Smooth muscle cell of the brain vasculature (primary cell): ENCODE measurements at places on chromosomes 3 and 15.

DNA sequence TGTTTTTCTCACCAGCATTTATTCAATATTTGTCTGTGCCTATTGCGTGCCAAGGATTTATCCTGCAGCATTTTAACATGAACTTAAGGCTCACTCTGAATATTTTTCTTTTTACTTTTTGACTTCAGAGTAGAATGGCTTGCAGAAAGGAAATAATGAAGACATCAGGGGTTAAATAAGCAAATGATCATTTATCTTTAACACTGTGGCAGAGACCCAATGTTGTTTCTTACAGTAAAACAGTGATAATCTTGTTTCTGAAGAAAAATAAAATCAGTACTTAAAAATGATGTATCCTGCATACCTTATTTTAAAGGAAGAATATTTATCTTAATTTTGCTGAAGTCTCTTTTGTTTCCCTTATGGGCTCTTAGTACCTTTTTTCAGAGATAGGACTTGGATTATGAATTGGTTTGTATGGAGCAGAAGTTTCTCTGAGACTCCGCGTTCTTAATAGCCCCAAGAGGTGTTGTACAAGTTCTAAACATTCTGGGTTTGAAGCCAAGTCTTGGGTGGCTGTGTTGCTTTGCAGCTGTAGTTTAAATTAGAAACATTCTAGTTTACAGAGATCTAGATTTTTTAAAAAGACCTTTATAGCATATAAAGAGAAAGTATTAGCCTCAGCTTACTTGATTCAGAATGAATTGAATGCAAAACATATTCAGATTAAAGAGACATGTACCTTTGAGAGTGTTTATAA is 40.5 kb downstream of the COL6A6 start:
- no peak for DNase-seq

DNA sequence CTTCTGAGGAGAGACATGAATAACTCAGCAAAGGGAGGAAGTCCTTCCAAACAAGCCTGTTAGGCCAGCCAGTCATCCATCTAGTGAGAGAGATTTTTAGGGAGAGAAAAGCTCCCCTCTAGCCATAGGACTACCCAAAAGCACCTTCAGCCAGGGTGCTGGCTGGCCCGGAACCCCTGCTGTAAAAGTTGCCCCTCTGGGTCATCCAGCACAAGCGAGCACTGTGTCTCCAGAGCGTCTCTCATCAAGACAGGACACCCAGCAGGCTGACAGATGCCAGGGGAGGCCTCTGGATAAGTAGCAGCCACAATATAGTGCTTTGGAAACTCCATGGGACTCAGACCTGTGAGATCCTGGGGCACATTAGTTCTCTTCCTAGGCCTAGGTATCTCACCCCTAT is 24.5 kb downstream of the ANXA2 start:
- DNase-seq, result no peak

DNA sequence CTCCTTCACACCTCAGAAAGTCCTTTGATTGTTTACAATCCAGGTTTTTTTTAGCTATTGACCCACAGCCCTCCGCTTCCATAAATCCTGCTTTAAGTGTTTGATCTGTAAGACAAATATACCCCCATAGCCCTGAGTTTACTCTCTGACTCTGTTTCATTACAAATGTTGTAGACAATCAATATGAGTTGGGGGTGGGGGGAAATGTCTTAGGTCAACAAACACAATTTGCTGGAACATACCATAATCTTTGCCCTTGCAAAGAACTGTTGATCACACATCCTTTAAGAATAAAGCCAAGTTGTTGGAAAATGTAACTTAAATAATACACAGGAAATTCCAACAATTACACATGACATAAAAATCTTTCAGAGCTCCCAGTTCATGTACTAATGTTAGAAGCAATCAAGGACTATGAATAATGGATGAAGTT is 301.8 kb upstream of the SEMA6D start:
- no peak for DNase-seq

GRCh38 chr3:128068156-128068620 is 16.0 kb downstream of the SEC61A1 start:
- DNase-seq, result no peak

DNA sequence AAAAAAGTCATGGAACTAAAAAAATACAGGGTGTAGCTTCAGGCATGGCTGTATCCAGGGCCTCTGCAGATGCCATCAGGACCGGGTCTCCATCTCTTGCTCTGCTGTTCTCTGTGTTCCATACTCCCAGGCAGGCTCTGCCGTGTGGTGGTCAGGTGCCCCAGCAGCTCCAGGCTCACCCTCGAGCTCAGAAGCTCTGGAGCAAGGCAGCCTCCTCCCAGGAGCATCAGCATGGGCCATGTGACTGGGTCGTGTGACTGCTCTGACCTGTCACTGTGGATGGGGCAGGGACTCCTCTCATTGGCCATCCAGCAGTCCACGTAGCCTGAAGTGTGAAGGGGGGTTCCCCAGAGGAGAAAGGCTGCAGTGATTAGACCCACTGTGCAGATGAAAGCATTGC is 8.5 kb downstream of the FBLN2 start:
- DNase-seq, result no peak

DNA sequence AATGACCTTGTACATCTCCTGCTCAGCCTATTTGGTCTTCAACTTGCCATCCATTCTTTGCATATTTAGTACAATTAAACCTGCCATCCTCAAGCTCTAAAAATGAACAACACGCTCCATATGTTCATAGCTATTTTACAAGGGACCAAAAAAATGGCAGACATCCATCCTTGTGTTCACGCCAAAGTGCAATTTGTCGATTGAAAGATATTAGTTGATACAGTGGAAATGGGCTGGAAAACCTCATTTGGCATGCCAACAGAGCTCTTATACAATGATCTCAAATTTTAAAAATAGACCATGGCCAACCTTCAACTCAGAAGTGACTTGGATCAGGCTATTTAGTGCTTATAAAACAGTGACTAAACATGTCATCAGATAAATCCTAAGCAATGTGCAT is 413.6 kb upstream of the ARL6 start:
- no peak for DNase-seq

DNA sequence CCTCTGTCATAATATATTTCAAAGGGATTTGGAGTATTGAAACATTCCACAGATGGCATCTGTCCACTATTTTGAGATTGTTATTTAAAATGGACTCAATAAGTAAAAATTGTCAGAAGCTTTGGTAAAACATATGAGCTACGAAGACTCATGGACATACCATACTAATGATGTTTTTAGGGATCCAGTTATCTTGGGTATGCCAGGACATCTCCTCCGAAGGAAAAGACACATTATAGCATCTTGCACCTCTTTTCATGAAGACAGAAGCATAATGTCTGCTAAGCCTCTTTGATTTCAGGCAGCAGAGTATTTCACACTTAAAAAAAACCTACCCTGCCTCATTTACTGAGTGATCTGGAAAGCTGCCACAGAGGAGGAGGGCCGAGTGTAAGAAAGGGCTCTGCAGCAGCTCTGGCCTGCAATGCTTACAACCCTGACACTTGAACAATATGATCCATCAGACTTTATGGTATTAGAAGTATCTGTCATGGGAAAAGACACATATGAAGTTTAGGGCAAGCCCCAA is 284.8 kb downstream of the TUSC7 start:
- no peak for DNase-seq

- DNase-seq, result no peak
These were observed 794 bp downstream of the LRIG1 start for GRCh38 chr3:66499881-66500575.

DNA sequence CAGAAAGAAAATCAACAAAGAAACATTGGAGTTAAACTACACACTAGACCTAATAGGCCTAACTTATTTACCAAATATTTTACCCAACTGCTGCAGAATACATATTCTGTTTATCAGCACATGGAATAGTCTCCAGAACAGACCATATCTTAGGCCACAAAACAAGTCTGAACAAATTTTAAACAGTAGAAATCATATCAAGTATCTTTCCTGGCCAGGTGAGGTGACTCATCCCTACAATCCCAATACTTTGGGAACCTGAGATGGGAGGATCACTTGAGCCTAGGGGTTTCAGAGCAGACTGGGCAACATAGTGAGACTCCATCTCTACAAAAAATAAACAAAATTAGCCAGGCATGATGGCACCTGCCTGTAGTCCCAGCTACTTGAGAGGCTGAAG is 18.1 kb upstream of the KPNA4 start:
- no peak for DNase-seq

- DNase-seq, result no peak
These were observed 157.5 kb downstream of the NUP210 start for GRCh38 chr3:13262493-13263211.

- DNase-seq, result no peak
These were observed 29.6 kb upstream of the EPHB1 start for GRCh38 chr3:134765468-134765867.

- no peak for DNase-seq
These were observed 4.5 kb upstream of the C15orf39 start for GRCh38 chr15:75197062-75197630.

GRCh38 chr3:27171113-27171512 is 198.1 kb downstream of the NEK10 start:
- no peak for DNase-seq

- DNase-seq, result peak; percentile 2
These were observed 66.0 kb downstream of the SPTSSB start for GRCh38 chr3:161305095-161305991.

DNA sequence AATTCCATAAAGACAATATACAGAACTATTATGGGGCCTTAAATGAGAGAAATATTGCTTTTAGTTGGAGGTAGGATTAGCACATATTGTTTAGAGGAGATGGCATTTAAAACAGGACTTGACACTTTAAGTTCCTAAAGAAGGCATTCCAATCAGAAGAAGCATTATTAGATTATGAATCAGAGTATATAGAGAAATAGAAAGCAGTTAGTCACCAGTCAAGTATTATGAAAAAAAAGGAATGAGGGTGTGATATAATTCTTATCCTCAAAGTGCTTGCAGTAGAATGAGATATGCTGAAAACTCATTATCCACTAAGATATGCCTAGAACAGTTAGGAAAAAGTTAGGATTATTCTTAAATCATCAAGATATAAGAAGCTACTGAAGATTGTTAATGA is 456.2 kb downstream of the ZNF385D start:
- no peak for DNase-seq

GRCh38 chr3:9615003-9615628 is 34.2 kb upstream of the MTMR14 start:
- DNase-seq, result no peak

DNA sequence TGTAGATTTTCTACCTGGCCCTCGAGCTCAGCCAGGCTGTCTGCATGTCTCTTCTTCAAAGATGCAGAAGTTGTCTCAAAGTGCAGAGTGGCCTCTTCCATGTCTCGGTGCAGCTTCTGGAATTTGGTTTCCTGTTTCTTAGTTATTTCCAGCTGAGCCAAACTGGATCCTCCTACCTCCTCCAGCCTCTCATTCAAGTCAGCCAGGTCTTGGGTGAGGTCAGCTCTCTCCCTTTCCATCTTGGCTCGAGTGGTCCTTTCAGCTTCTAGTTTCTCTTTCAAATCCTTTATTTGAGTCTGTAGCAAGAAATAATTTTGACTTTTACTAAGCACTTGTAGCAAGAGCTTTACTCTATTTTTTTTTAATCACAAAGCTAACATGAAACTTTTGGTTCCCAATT is 81.8 kb downstream of the MYH15 start:
- DNase-seq, result no peak

GRCh38 chr15:79942741-79943481 is 28.1 kb downstream of the BCL2A1 start:
- no peak for DNase-seq

GRCh38 chr3:30555968-30556367 is 50.4 kb upstream of the TGFBR2 start:
- no peak for DNase-seq

- DNase-seq, result no peak
These were observed 119.1 kb downstream of the ROBO2 start for GRCh38 chr3:77158730-77159581.

- DNase-seq, result no peak
These were observed 139.6 kb downstream of the RBPMS2 start for GRCh38 chr15:64635499-64636495.

DNA sequence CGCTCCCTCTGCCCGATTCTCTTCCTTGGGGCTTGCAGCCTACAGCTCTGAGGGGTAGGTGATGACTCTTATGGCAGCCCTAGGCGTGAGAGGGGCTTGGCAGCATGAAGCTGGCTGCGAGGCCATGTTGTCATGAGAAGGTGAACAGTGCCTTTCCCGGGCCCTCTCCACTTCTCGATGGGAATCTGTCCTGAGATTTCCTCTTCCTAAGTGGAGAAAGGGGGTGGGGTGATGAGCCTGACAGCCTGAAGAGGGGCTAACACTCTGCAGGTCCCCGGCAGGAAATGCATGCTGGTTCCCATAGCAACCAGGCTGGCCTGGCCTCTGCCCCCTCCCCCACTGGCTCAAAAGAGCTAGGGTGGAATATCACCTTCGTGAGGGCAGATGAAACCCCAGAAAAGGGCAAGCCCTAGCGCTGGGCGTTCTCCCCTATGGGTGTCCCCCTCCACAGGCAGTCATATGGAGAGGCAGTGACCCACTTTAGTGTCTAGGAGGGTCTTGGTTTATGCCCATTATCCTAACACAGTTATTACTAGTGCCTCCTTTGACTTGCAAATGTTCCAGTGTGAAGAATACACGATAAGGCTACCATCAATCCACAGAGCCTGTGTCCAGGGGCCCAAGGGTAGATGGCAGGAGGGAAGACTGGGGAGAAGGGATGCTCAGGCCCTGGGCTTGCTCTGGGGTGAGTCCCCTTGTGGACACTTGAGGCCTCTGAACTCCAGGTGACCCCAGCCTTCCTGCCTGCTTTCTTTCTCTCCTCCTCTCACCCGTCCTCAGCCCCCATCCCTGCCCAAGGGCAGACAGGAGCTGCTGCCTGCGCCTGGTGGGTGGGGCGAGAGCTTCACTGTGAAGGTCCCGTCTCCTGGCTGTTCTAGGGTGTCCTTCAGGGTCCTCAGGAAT is 13.2 kb downstream of the EPHB3 start:
- DNase-seq, result no peak

- no peak for DNase-seq
These were observed 1225.1 kb downstream of the OTOL1 start for GRCh38 chr3:162721736-162722135.

GRCh38 chr3:99767291-99767690 is 50.4 kb upstream of the CMSS1 start:
- DNase-seq, result no peak
